Panc1 (cell line): ENCODE measurements at places on chromosomes 16 and 17.

DNA sequence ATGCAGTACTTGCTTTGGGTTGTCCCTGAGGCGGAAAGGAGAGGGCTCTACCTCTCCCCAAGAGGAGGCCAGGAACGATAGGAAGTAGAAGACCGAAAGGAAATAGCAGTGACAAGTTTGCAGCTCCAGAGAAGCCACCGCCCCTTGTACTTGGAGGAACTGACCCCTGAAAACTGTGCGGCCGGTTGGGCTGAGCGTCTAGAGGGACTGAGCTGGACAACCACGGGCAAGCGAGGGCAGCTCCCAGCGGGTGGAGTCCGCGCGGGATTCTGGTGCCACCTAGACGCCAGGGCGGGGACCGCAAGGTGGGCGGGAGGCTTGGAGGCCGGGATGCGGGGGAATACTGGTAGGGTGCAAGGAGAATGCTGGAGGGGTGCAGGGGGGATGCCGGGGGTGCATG, 1.3 kb upstream of the SLC6A4 start:
- no peak for DNase-seq

DNA sequence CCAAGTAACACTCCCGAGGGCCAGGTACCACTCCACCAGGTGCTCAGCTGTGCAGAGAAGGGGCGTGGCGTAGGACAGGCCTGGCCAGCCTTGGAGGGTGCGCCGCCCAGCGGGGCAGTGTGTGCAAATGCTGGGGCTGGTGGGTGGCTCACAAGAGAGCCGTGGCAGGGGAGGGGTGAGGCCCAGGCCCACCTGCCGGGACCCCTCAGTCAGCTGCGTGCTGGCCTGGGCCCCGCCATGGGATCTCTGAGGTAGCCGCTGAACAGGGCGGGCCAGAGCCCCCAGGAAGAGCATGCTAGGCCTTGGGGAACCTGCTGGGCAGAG, 8.8 kb downstream of the TPSG1 start:
- no peak for DNase-seq

GRCh38 chr16:28549301-28549899, 4.3 kb upstream of the SGF29 start:
- DNase-seq: no peak

DNA sequence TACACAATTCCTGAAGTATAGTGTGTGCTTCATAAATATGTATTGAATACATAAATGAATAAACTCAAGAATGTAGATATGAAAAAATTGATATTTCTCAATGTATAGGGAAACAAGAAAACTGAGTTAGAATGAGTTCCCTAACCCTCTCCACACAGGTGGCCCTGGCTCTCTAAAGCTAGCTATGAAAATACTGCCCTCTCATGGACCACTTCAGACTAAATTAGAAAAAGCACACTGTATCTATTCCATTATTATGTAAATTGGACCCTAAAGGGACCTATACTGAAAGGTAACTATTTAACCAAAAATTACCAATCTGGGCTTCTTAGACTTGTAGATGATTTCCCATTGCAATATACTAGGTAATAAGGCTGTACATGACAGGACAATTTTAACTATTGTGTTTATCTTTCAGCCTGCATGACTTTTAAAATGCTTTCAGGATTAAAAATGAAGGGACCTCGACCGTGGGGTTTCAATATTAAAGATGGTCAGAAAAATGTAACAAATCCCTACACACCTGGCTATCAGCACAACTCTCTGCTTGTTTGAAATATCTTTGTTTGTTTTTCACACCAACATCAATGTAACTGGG, 672.5 kb upstream of the KIF2B start:
- no peak for DNase-seq
